CD14-positive monocyte (primary cell): ENCODE measurements at places on chromosomes 4 and X.
A peak's percentile ranks its signal among the peaks of the same experiment; 100 is the strongest.

GRCh38 chr4:94744850-94745249 lies 12.9 kb upstream of the BMPR1B start:
- no peaks in the 10 kb centered on the region for H3K36me3 ChIP-seq
- H3K27me3 ChIP-seq, result no peaks in the 10 kb centered on the region
- DNase-seq, result no peak
- no peak overlapping the region for H3K4me3 ChIP-seq
- no peak overlapping the region for H3K27ac ChIP-seq

DNA sequence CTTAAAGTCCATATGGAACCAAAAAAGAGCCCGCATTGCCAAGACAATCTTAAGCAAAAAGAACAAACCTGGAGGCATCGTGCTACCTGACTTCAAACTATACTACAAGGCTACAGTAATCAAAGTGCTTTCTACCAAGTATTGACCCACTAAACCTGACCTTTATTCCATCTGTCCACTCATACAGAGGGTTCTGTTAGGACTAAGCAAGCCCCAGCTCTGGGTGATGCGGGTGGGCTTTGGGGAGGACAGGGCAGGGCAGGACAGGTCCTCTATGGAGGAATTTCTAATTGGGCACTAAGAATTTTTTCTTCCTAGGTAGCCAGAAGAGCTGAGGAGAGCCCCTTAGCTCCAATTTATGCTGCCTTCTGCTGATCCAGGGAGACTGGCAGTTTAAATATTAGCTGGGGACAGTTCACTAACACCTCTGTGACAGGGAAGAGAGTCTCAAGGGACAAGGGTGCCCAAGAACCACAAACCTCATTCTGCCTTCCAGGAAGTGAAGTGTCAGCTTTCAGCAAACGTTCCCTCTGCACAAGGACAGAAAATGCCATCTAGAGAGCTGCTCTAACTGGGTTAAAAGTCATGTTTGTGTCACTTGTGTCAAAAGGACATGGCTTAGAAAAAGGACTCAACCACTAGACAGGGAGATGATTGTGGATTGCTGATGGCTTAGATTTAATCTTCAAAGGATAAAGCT lies 143.2 kb downstream of the KIT start:
- H3K4me1 ChIP-seq, result no peaks in the 10 kb centered on the region
- H3K27ac ChIP-seq, result no peak overlapping the region
- H3K36me3 ChIP-seq, result no peaks in the 10 kb centered on the region
- no peak overlapping the region for H3K4me3 ChIP-seq
- H3K27me3 ChIP-seq, result no peaks in the 10 kb centered on the region

DNA sequence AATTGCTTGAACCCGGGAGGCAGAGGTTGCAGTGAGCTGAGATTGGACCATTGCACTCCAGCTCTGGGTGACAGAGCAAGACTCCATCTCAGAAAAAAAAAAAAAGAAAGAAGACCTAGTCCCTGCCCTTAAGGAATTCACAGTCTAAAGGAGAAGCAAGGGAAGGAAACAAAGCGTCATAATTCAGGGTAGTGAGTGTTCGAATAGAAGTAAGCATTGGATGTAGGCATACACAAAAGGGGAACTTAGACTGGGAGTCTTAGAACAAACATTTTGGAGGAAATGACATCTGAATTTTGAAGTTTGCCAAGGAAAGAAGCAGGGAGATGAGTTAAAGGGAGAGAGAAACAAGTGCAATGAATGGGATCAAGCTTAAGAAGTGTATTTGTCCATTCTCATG lies 32.4 kb downstream of the PPM1K start:
- peak; percentile 38 for DNase-seq
- no peaks in the 10 kb centered on the region for H3K36me3 ChIP-seq
- H3K27me3 ChIP-seq, result no peaks in the 10 kb centered on the region
- H3K27ac ChIP-seq, result no peak overlapping the region
- no peak overlapping the region for H3K4me3 ChIP-seq
- H3K4me1 ChIP-seq, result no peaks in the 10 kb centered on the region

GRCh38 chr4:165738571-165738970 lies 134.5 kb upstream of the TLL1 start:
- no peak for DNase-seq
- no peak overlapping the region for H3K27ac ChIP-seq
- no peaks in the 10 kb centered on the region for H3K27me3 ChIP-seq

- DNase-seq, result no peak
- no peaks in the 10 kb centered on the region for H3K4me1 ChIP-seq
- no peaks in the 10 kb centered on the region for H3K36me3 ChIP-seq
- H3K27ac ChIP-seq, result no peak overlapping the region
Observed at GRCh38 chr4:103410386-103410785, 212.2 kb upstream of the CENPE start.

DNA sequence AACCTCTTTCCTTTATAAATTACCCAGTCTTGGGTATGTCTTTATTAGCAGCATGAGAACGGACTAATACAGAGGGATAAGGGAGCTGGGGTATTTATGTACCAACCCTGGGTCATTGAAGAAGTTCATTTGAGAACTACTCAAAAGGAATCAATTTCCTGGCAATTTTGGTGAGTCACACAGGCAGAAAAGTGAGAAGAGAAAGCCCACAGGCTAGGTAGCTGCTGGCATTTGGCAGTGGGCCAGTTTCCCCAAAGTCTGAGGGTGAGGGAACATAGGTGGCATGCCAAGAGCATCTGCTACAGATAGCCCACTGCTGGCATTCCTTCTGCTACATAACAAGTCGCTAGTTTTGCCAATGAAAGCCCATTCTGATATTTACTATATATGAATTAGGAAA lies 411.2 kb downstream of the MID1IP1 start:
- no peaks in the 10 kb centered on the region for H3K27me3 ChIP-seq
- no peak overlapping the region for H3K4me3 ChIP-seq
- no peaks in the 10 kb centered on the region for H3K36me3 ChIP-seq
- no peak for DNase-seq

DNA sequence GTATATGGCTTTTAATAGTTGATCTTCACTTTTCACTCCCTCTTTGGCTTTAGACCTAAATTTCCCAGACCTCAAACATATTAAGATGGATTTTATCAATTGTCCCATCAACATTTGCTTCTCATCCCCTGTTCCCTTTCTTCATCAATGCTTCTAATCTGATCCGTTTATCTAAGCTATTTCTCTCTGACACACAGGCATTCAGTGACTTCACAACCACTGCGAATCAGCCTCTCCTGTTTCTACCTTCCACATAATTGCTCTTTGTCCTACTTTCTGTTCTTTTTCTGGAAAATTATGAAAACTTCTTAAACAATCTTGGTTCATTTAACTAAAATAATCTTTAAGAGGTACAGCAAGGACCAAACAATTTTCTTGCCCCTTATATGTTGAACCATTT lies 115.2 kb downstream of the GLRA3 start:
- no peaks in the 10 kb centered on the region for H3K4me1 ChIP-seq
- no peaks in the 10 kb centered on the region for H3K36me3 ChIP-seq
- no peak overlapping the region for H3K4me3 ChIP-seq
- H3K27ac ChIP-seq, result no peak overlapping the region
- DNase-seq, result no peak

GRCh38 chrX:110852180-110852579 lies 56.6 kb upstream of the CHRDL1 start:
- no peaks in the 10 kb centered on the region for H3K36me3 ChIP-seq
- H3K27ac ChIP-seq, result no peak overlapping the region
- no peaks in the 10 kb centered on the region for H3K27me3 ChIP-seq
- no peak overlapping the region for H3K4me3 ChIP-seq
- DNase-seq, result no peak

- H3K4me1 ChIP-seq, result peaks cover 23% of the 10 kb centered on the region
- H3K27me3 ChIP-seq, result no peaks in the 10 kb centered on the region
- H3K4me3 ChIP-seq, result no peak overlapping the region
- H3K36me3 ChIP-seq, result peaks cover 56% of the 10 kb centered on the region
- no peak for DNase-seq
Observed at GRCh38 chr4:56972809-56973208, 4.6 kb downstream of the NOA1 start.

GRCh38 chr4:138576684-138577083 lies 334.5 kb upstream of the SLC7A11 start:
- H3K4me3 ChIP-seq, result no peak overlapping the region
- no peaks in the 10 kb centered on the region for H3K4me1 ChIP-seq
- H3K27ac ChIP-seq, result no peak overlapping the region
- no peak for DNase-seq

DNA sequence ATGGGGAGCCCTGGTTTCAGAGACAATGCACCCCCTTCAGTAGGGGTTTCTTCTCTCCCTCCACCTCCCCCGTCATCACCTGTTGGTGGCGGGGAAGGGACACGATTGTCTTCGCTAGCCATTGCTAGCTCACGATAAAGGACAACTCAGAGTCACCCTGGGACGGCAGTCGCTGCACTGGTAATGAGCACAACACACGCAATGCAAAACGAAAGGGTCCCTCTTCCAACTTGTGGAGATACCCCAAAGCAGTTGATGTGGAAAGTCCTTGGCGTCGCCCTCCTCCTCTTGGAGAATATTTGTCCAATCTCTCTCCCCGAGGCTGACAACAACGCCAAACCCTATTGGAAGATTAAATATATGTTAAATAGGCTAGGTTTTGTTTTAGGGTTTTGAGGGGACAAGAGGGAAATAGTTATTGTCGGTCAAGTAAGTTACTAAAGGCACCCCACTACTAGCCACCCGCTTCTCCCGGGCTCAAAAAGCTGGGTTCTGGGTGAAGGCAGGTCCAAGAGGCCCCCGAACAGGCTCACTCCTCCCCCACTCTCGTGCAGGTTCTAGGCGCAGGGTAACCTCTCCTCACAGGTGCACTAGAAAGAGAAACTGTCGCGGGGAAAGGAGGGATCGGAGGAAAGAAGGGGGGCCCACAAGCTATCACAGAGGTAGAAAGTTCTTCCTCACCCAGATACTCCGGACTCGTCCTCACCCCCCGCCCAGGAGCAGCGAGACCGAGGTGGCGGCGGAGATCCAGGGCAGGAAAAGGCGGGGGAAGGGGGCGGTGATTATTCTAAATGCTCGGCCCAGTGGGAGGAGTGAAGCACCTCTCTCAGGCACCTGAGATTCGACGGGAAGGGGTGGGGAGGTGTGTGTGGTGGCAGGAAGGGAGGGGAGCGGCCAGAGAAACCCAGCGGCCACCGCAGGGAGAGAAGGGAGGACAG lies at the start of gene LRBA:
Gene LRBA, minus strand, starts transcription at position 764 of the 938 bp plus-strand sequence. Its CDS starts 642 bp downstream, at position 122.
- H3K27ac ChIP-seq, result peak within 1 kb of the TSS; percentile 82
- peaks cover 35% of the 10 kb centered on the region for H3K4me1 ChIP-seq
- H3K4me3 ChIP-seq, result peak within 1 kb of the TSS; percentile 98
- no peaks in the 10 kb centered on the region for H3K27me3 ChIP-seq
- DNase-seq, result no peak
- H3K36me3 ChIP-seq, result no peaks in the 10 kb centered on the region

DNA sequence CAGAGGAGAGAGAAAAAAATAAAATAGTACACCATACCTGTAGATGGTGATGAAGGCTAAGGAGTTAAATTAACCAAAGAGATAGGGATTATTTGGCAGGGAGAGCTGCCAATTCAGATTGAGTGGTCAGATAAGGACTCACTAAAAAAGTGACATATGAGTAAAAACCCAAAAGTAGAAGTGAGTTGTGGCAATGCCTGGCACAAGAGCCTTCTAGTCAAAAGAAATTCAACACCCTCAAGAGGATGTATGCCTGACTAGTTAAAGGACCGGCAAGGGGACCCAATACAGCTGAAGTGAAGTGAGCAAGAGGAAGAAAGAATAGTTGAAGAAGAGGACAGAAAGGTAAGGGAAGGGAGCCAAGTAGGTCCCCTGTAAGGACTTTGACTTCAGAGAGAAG lies 34.9 kb downstream of the ELF2 start:
- no peaks in the 10 kb centered on the region for H3K27me3 ChIP-seq
- peaks cover 1% of the 10 kb centered on the region for H3K36me3 ChIP-seq
- DNase-seq, result no peak
- H3K4me3 ChIP-seq, result no peak overlapping the region

DNA sequence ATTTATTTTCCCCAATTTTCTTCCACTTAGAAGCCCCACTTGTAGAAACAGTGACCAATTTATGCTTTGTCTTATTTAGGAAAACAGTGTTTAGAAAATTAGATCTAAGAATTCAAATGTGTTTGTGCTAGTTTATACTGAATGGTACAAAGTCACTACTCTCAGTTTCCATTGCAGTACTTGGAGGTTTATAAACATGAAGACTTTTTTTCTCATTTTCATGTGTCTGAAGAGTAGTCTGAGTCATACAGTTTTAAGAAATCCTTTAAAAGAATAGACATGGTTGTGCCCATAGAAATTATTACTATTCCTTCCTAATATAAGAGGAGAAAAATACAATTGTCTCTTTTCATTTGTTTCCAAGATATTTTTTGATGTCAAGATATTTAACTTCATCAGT lies 458.7 kb downstream of the NAF1 start:
- no peak overlapping the region for H3K4me3 ChIP-seq
- H3K27me3 ChIP-seq, result no peaks in the 10 kb centered on the region
- H3K36me3 ChIP-seq, result no peaks in the 10 kb centered on the region
- no peak for DNase-seq
- no peak overlapping the region for H3K27ac ChIP-seq

DNA sequence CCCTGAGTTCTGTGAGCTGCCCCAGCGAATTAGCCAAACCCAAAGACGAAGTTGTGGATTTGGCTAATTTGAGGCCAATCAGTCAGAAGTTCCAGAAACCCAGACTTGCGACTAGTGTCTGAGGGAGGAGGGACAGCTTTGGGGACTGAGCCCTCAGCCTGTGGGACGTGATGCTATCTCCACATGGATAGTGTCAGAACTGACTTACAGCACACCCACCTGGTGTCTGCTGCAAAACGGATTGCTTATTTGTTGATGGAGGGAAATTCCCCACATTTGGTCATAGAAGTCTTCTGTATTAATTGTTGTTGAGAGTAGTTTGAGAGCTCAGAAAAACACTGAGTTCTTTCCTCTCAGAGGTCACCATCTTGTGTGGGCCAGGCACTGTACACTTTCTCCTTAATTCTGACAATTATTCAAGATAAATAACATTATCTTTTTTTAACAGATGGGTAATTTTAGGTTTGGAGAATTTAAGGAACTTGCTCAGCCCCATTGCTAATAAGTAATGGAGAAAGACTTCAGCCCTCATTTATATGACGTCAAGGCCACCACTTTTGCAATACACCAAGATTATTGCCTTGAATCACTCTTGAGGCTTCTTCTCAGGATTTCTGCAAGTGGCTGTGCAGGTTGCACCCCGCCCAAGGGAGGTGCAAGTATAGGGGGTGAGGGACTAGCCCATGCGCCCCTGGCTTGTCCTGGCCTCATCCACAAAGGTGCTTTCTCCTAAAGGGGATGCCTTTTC lies 16.7 kb downstream of the CLRN2 start:
- DNase-seq, result no peak
- no peaks in the 10 kb centered on the region for H3K36me3 ChIP-seq
- H3K27ac ChIP-seq, result no peak overlapping the region
- no peak overlapping the region for H3K4me3 ChIP-seq

DNA sequence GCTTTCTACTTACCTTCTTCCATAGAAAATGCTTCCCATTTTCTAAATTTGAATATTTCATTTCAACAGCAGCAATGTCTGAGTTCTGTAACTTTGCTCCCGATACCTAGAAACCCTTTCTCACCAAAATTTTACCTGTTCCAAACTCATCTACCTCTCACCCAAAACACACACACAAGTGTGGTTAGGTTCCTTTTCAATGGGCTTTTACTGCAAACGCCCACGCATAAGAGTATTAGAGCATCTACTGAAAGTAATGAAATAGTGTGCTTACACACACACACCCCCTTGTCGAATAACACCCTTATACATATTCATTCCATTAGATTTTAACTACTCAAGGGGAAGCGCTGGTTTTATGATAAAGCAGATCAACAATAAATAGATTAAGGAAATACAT lies 610.3 kb upstream of the AADAT start:
- H3K27me3 ChIP-seq, result no peaks in the 10 kb centered on the region
- no peaks in the 10 kb centered on the region for H3K36me3 ChIP-seq
- no peaks in the 10 kb centered on the region for H3K4me1 ChIP-seq
